ENCODE measurements at places on chromosomes 4 and X.

DNA sequence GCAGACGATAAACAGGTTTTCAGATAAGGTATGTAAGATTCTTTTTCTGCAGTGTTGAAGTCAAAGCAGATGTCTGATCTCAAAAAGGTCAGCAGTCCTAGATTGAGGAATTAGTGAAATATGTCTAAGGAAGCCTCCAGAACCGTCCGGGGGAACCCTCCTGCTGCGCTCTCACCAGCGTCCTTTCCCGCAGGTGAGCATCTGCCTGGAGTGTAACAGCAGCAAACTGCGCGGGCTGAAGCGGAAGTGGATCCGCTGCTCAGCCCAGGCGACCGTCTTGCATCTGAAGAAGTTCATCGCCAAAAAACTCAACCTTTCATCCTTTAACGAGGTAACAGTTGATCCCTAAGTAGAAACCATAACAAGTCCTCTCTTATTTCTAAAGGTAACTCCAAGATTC is 55.5 kb downstream of the PCGF3 start:
- DNase-seq = no peak

DNA sequence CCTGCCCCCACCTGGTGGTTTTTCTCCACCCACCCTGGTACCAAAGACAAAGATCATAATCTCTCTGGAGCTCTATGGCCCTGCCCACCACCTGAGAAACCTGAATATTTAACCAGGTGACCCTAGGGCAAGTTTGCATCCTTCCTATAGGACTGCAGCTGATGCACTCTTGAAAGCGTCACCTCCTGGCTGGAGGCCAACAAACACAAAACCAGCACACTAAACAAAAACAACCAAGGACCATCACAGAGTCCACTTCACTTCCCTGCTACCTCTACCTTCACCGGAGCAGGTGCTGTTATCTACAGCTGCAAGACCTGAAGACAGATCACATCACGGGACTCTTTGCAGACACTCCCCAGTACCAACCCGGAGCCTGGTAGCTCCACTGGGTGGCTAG is 296.7 kb upstream of the FGF13 start:
- no peak for DNase-seq

GRCh38 chr4:1842993-1843448 is 12.9 kb downstream of the LETM1 start:
- no peak for DNase-seq

- no peak for DNase-seq
These were observed 29.5 kb upstream of the IL3RA start for GRCh38 chrX:1306909-1307625.

- DNase-seq = no peak
These were observed 50.8 kb downstream of the TMEM165 start for GRCh38 chr4:55446578-55446922.

DNA sequence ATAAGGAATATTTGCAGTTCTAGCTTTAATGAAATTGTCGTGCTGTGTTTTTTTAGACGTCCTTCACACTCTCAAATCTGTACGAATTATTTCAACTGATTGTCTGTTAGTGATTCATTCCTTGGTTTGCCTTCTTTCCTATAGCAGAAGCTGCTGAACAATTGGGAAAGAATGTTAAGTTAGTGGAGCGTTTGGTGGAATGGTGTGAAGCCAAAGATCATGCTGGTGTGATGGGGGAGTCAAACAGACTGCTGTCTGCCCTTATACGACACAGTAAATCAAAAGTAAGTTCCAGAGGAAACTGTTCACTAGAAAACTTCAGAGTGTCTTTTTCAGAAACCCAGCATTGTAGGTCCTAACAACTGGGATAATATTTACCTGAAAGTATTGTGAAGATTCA is 159.9 kb downstream of the RAP1GDS1 start:
- no peak for DNase-seq

DNA sequence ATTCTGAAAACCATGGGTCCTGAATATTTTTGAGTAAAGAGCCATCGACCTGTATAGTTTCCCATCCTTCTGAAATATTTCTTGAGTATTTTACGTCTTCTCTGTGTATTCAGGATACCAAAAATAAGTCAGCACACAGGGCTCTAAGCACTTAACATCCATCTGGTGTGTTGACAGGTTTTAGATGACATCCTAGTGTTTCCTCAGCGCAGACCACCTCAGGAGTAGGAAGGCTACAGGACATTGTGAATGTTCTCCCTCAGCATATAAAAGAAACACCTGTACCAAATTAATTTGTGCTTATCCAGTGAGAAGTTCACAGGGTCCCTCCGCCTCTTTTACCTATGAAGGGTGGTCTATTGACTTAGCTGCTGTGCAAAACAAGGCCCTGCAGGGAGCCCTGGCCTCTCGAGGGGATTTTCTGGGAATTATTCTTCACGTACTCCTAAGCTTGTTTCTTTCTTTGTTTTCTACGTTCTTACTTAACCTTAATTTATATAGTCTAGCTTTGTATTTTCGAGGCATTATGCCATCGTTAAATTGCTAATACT is 241.8 kb downstream of the FBXO8 start:
- DNase-seq = no peak

DNA sequence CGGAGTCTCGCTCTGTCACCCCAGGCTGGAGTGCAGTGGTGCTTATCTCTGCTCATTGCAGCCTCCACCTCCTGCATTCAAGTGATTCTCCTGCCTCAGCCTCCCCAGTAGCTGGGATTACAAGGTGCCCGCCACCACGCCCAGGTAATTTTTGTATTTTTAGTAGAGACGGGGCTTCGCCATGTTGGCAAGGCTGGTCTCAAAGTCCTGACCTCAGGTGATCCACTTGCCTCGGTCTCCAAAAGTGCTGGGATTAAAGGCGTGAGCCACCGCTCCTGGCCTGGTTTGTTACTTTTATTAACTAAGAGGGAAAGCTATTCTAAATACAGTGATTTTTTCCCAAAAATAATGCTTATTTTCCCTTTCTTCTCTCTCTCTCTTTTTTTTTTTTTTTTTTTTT is 866 bp upstream of the CENPE start:
- DNase-seq = no peak

GRCh38 chrX:40622479-40623138 is 619 bp upstream of the MPC1L start:
- DNase-seq = no peak

DNA sequence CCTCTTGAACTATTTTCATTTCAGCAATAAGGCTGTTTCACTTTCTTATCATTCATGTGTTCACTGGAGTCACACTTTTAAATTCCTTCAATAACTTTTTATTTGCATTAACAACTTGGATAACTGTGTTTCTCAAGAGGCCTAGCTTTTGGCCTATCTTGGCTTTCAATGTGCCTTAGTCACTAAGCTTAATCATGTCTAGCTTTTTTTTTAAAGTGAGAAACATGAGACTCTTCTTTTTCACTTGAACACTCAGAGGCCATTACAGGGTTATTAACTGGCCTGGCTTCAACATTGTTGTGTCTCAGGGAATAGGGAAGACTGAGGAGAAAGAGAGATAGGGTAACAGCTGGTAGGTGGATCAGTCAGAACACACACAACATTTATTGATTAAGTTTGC is 64.0 kb upstream of the VCX2 start:
- DNase-seq = no peak

DNA sequence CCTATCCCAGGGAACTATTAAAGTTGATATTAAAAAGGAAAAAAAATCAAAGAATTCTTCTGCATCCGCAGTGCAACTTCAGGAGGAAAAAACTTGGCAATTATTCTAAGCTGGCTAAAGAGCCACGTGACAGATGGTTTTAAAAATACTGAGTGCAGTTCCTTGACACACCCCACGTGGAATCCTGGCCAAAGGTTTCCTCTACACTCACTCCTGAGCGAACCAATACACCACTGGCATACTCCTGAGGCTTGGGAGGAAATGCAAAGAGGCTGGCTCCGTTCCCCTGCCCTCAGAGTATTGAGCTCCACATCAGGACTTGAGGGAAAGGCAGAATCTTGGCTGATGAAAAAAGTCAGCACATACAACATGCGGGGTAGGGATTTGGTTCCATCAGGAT is 133.8 kb upstream of the ATP6AP2 start:
- DNase-seq = no peak

GRCh38 chr4:6293097-6293445 is 23.4 kb downstream of the WFS1 start:
- no peak for DNase-seq

GRCh38 chrX:115330498-115331168 is 41.1 kb downstream of the LUZP4 start:
- peak; percentile 80 for DNase-seq

GRCh38 chr4:96166806-96167205 is 326.9 kb downstream of the PDHA2 start:
- no peak for DNase-seq

DNA sequence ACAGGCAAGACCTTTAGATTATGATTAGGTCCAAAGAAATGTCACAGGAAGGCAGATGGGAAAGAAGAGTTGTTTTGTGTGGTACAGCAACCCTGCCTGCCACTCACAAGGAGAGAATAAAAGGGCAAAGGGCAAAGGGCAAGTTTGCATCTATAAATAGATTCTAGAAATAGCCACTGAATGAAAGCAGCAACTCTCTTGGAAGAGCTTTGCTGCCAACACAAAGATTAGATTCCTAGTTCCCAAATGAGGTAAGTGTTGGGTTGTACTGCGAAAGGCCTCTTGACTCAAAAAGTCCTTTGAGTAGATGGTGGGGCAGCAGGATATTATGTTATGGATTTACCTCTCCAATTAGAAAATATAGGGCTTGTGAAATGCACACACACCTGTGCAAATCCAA is 61.2 kb downstream of the MOSPD2 start:
- no peak for DNase-seq

DNA sequence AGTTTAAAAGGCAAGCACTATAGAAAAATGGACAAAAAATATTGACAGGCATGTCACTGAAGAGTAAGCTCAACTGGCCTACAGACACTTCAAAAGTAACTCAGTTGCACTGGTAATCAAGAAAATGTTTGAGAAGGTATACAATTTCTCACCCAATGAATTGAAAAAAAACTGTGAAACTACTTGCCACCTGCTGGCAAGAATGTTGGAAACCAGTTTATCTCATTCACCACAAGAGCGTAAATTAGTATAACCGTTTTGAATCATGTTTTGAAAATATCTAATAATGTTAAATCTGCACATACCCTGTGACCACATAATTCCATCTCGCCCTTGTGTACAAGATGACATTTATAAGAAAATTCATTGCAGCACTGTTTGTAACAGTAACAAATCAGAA is 31.7 kb downstream of the TXK start:
- no peak for DNase-seq

DNA sequence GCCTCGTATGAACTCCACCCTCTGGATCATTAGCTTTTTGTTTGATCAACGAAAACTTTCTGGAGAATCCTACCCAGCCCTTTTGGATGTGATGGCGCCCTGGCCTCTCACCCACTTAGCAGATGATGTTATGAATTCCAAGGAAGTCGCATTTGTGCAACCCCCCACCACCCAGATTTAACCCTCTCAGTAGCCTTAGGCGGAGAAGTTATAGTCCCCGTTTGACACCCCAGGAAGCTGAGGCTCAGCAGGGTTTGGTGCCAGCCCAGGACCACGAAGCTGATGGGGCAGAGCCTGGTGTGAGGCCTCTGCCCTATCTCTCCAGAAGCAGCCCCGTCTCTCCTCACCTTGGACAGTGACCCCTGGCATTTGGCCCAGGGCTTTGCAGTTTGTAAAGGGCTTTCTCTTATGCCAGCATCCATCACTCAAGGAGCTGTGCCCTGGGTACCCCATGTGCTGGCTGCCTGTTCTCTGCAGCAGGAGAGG is 1.0 kb downstream of the WFS1 start:
- DNase-seq = no peak

- peak; percentile 33 for DNase-seq
These were observed 70.5 kb downstream of the SEL1L3 start for GRCh38 chr4:25792200-25792791.

DNA sequence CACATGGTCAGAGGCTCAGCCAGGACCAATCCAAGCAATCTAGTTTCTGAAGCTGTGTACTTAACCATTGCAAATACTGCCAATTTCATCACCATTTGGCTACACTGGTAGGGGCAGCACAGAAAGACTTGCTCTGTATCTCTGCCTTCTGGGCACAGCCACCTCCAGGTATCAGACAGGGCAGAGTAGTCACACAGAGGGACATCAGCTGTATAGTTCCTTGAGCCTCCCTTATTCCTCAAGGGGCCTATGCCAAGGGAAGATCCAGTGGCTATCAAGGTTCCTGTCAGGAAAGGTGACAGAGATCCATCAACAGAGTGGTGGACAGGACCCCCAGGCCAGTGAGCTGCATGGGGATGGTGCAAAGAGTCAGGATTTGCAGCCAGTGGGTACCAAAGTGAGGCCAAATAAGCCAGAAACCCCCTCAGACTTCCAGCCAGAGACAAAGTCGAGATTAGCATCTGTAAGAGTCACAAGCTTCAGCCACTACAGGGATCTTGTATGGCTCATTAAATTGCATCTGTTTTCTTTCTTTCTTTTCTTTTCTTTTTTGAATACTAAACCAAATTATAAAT is 381.6 kb upstream of the CPEB2 start:
- no peak for DNase-seq

- no peak for DNase-seq
These were observed 174.2 kb upstream of the SCML1 start for GRCh38 chrX:17563076-17563475.

DNA sequence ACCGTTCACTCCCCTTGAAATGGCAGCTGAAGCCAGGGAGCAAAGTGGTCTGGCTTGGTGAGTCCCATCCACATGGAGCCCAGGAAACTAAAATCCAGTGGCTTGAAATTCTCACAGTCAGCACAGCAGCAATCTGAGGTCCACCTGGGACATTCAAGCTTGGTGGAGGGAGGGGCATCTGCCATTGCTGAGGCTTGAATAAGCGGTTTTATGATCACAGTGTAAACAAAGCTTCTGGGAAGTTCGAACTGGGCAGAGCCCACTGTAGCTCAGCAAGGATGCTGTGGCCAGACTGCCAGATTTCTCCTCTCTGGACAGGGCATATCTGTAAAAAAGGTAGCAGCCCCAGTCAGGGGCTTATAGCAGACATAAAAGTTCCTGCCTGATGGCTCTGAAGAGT is 15.5 kb upstream of the FAAH2 start:
- DNase-seq = no peak

GRCh38 chrX:125131164-125131563 is 188.5 kb upstream of the TEX13C start:
- peak; percentile 22 for DNase-seq

- DNase-seq = no peak
These were observed 11.0 kb upstream of the PDLIM3 start for GRCh38 chr4:185546335-185546734.

GRCh38 chr4:25190407-25190806 is 30.2 kb upstream of the SEPSECS start:
- DNase-seq = no peak

GRCh38 chr4:184810720-184811119 is 15.0 kb downstream of the ACSL1 start:
- DNase-seq = no peak

GRCh38 chr4:124846306-124846705 is 133.8 kb upstream of the ANKRD50 start:
- DNase-seq = no peak

GRCh38 chr4:31741326-31741725 is 1021.2 kb downstream of the PCDH7 start:
- no peak for DNase-seq
